ENCODE measurements at places on chromosomes 6 and 20.

DNA sequence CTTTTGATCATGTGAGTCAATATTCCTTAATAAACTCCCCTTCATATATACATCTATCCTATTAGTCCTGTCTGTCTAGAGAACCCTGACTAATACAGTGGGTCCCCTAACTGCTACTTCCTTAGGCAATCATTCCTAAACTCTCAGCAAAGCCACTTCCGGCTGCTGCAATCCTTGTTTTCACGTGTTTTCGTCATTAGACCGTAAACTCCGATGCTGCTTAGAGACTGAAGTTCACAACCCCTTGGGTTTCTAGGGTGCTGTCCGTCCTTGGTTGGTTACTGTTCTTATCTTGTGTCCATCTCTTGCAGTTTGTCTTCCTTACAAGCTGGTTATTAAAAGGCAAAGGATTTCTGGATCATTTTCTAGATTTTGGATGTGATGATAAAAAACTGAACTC lies 106.4 kb downstream of the GMPR start:
- no peak for DNase-seq

- DNase-seq: peak; percentile 10
Measured at GRCh38 chr6:135498185-135498841, 773 bp upstream of the AHI1 start.

- DNase-seq: peak; percentile 50
Measured at GRCh38 chr6:148969603-148970061, 222.8 kb downstream of the UST start.

DNA sequence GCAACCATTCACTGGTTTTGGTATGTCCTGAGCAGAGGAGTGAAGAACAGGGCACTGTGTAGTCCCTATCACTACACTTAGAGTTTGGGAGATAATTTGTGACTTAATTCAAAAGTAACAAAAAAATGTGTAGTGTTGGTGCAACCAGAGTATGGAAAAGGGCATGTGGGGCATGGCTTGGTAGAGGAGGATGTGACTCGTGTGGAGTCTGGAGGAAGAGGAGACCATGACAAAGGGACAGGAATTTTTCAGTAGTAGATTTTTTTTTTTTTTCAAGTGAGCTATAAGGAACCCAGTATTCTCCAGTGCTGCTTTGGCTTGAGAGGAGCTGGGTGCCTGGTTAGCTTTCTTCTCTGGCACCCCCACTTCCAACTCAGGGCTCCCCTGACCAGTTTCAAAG lies 5.1 kb downstream of the MTRES1 start:
- DNase-seq: no peak

DNA sequence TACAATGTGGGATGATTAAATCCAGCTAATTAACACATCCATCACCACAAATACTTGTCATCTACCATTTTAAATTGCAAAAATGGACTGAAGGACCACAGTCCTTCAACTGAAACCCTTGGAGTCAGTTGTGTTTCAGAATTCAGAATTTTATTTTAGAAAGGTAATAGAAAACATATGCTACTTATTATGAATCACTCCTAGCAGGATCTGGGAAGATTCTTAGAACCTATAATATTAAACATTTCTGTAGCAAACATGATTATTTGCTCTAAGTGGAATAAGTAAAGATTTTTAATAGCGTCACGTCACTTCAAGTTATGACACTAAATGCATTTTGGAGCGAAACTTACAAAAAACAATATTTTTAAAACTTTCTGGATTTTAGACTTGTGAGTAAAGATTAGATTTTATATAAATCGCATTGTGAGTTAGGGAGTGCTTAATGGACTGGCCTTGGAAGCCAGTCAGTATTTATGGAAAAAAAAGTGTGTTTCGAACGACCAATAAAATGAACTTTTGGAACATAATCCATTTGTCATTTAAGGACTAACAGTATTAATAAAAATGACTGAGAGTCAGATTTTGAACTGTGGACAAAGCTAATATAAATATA lies 71.8 kb upstream of the PHACTR2 start:
- DNase-seq: no peak

DNA sequence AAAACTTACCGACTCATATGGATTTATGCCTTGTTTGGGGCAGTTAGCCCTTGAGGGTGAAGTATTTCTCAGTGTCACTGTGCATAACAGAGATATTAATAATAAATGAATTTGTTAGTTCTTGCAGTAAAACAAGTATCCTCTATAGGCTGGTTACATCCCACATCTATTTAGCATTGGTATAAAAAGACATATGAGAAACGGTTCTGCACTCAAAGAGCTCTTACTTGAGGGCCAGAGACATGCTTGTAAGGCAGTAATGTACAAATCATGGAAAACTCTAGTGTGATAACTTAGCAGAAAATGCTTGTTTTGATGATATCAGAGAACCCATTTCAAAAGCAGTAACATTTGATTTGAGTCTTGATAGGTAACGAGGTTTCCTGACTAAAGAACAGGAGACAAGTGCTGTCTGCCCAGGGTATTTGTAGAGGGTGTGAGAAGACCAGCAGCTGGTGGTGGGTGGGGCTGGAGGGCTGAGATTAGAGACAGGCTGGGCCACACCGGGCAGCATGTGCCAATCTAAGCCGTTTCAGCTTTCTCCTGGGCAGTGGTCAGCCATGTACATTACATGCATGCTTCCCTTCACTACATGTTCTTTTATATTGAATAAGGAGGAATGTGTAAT lies 46.3 kb downstream of the TULP4 start:
- DNase-seq: no peak

GRCh38 chr20:63738687-63739129 lies 868 bp upstream of the SLC2A4RG start:
- no peak for DNase-seq

- no peak for DNase-seq
Measured at GRCh38 chr6:6392214-6393068, 72.0 kb upstream of the F13A1 start.

- DNase-seq: no peak
Measured at GRCh38 chr6:21527731-21528130, 65.8 kb upstream of the SOX4 start.

Measured in H7 (cell line).